ENCODE measurements at places on chromosomes 13 and 19.

- no peak for DNase-seq
Observed at GRCh38 chr13:100825557-100825956, 151.0 kb upstream of the TMTC4 start.

DNA sequence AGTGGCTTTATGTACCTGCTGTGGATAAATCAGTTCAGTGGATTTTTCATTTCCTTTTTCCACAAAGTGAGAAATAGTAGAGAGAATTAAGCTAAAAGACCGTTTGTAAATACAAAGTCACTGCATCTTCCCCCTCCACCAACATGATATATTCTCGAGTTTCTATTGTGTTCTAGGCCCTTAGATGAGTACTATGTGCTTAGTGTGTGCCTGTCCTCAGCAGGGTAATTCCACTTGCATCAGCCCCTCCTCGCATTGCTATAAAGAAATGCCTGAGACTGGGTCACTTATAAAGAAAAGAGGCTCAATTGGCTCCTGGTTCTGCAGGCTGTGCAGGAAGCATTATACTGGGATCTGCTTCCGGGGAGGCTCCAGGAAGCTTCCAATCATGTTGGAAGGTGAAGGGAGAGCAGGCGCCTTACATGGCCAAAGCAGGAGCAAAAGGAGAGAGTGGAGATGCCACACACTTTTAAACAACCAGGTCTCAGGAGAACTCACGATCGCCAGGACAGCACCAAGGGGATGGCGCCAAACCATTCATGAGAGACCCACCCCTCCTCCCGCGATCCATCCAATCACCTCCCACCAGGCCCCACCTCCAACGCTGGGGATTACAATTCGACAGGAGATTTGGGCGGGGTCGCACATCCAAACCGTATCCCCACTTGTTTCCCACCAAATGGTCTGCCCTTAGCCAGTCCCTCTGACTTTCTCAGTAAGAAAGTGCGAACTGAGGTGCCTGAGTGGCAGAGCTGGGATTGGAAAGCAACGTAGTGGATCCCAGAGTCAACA lies 102.3 kb upstream of the ABCC4 start:
- DNase-seq = no peak

GRCh38 chr19:39512988-39513387 lies 2.0 kb upstream of the SELENOV start:
- DNase-seq = no peak

DNA sequence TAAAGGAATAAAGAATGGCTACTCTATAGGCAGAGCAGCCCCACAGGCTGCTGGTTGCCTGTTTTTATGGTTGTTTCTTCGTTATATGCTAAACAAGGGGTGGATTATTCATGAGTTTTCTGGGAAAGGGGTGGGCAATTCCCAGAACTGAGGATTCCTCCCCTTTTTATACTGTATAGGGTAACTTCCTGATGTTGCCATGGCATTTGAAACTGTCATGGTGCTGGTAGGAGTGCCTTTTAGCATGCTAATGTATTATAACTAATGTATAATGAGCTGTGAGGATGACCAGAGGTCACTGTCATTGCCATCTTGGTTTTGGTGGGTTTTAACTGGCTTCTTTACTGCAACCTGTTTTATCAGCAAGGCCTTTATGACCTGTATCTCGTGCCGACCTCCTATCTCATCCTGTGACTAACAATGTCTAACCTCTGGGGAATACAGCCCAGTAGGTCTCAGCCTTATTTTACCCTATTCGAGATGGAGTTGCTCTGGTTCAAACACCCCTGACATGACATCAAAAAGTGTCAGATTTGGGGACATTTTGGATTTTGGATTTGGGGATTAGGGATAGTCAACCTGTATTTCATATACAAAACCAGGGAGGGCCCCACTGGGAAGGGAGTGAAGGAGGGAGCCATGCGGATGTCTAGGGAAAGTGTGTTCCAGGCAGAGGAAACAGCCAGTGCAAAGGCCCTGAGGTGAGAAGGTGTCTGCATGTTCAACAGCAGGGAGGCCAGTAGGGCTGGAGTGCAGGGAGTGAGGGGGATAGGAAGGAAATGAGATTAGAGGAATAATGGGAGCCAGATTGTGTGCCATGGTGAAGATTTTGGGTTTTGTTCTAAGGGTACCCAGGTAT lies 10.9 kb downstream of the FXYD5 start:
- DNase-seq = no peak

- DNase-seq = no peak
Observed at GRCh38 chr13:101157261-101157660, 259.0 kb downstream of the NALCN start.

DNA sequence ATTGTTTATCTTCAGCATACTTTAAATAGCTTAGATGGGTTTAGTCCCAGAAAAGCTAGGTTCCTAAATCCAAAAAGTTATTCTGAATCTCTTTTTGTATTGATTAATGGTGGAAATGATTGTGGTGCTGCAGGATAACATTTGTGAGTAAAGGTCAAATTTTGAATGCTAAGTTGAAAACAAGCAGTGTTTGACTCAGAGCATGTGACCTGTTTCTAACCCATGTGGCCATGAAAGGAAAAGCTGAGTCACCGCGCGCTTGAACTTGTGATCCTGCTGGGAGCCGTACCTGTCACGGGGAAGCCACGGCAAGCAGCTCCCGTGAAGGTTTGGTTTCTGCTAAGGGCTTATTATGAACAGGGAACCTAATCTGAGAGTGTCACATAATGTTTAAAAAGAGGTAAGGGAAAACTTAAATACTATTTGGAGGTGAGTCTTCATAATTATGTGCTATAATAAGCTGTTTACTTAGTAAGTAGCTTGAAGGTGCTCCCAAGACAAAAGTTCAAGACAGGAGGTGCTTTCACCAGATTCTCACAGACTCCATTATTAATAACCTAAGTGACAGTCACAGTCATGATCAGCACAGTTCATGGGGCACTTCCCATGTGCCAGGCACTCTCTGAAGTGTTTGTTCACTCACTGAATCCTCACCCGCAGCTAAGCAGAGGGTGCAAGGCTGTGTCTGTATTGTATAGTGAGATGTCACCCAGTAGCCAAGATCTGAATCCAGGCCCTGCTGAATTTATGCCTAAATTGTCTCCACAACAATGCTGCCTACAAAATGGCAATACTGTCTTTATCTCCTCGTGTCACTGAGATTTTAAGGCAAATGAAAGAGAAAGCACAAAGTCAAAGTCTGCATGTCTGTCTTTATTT lies 286.5 kb downstream of the MYO16 start:
- DNase-seq = peak; percentile 81

GRCh38 chr13:79382545-79383275 lies 23.3 kb downstream of the RBM26 start:
- no peak for DNase-seq

- no peak for DNase-seq
Observed at GRCh38 chr19:5694167-5694955, 4.3 kb downstream of the RPL36 start.

DNA sequence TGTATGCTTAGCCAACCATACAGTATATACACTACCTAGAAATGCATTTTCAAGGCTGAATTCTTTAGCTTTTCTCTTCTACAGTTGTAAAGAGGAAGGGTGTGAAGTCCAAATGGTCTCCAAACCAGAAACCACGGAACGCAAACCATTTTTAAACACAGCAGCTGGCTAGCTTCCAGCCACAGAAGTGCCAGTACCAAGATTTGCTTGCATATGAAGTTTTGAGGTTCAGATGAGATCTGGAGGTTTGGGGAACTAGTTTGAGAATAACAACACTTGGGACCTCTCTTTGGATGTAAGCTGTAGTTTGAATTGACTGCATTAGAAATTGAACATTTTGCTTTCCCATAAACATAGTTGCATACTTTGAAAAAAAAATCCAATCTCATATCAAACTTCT lies 1243.5 kb downstream of the EFNB2 start:
- DNase-seq = no peak

- DNase-seq = no peak
Observed at GRCh38 chr13:74555651-74556420, 421.6 kb upstream of the KLF12 start.

DNA sequence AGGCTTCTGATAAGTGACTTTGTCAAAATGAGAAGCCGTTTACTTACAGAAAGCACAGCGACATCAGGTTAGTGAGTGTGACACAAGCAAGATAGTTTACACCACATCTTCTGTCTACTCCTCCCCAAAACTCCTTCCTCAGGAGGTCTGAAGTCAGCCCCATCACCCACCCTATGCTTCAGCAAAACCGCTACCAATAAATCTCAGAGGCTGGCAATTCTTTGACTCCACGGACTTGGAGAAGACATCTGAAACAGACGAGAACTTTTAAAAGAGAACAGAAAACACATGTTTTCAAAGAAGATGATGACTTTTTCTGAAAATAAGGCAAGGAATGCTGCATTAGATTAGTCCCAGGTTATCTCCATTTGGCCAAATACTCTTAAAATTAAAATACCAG lies 261.1 kb downstream of the TBC1D4 start:
- DNase-seq = no peak

GRCh38 chr13:84940167-84940566 lies 859.1 kb downstream of the SLITRK6 start:
- DNase-seq = no peak

DNA sequence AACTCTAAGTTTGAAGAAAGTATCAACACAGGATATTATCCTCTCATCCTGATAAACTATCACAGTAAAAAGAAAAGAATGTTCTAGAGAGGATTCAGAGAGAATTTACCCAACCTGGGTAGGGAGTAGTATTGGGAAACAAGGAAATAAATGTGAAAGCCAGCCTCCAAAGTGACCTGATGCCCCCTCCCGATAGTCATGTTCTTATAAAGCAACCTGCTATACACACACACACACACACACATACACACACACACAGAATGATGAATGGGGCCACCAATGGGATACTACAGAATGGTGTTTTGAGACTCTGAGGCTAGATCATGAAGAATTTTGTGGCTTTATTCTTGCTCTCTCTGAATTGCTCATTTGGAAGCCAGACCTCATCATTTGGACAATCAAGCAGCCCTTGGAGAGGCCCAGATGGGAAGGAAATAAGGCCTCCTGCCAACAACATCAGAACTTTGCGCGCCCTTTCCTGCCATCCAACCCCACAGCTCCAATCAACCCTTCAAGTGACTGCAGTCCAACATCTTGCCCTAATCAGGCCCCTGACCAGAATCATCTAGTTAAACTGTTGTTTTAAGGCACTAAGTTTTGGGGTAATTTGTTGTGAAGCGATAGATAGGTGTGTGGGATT lies 807.9 kb upstream of the ARGLU1 start:
- DNase-seq = no peak

DNA sequence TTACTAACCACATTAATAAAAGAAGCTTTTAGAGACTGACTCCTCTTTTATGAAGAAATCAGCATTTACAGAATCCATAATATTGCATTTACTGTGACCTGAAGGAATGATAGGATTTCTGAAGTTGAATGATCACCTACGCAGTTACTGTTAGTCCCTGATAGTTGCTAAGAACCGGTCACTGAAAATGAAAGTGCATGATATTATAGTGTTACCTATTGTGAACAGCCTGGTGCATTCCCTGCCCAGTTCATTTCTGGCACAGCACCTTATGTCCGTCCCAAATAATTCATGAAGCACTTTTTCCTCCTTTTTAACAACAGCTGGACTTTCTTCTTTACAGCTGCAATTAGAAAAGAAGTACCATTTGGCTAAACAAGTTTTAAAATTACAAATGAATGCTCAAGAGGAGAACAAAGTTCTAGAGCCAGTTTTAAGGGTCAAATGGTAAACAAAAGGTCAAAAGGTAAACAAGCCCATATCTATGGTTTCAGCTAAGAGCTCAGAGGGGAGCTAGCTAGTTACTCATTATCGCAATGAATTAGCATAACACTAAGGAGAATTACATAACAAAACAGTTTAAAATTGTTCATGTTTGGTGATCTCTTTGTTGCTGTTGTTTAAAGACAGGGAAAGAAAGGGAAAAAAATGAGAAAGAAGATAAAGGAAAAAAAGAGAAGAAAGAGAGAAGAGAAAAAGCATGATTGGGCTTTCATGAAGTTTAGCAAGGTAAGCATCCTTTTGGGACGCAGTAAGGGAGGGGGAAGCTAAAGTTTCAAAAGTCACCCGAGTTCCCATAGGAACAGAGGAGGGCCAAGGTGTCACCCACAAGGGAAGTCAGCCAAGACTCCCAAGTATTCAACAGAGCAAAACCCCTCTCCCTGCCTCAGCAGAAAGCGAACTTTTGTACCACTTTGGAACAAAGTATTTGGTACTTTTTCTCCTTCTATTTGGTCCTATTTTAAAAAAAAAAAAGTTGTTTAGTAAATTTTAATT lies 50.2 kb downstream of the FLT3 start:
- DNase-seq = no peak

DNA sequence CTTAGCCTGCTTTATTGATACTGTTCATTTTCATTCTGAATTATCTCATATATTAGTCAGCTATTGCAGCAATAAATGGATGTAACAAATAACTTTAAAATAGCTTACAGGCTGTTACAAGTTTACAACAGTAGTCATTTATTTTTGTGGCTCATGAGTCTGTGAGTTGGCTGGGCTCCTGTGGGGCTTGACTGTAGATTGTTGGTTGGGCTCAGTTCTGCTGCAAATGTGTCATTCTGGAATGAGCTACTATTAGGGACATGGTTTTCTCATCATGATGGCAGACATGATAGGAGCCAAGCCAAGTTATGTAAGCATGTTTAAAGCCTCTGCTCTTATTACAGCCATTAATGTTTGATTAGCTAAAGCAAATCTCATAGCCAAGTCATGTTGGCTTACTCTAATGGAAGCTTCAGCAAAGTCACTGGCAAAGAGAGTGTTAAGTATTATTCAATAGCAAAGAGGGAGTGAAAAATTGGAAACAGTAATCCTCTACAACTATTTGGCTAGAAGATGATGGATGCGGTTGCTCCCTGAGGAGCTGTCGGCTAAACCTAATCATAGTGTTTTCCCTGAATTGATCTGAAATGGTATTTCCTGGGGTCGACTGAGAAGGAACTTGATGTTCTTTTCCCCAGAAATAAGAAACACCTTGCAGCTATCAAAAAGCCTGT lies 391.3 kb downstream of the TDRD3 start:
- no peak for DNase-seq

- no peak for DNase-seq
Observed at GRCh38 chr13:31545616-31546015, 193.7 kb upstream of the RXFP2 start.

DNA sequence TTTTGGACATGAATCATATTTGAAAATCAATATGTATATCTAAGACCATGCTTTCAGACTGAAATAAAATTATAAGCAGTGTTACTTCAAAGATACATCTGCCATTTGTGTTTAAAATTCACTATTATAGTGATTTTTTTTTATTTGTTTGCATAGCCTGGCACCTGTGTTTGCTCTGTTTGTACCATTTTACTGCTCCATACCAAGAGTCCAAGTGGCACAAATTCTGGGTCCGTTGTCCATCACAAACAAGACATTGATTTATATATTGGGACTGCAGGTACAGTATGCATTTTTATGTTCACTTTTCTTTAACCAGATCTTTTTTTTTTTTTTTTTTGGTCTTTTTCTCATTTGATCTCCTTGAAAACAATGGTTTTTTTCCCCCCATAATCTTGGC lies 6.7 kb upstream of the GPR183 start:
- no peak for DNase-seq

DNA sequence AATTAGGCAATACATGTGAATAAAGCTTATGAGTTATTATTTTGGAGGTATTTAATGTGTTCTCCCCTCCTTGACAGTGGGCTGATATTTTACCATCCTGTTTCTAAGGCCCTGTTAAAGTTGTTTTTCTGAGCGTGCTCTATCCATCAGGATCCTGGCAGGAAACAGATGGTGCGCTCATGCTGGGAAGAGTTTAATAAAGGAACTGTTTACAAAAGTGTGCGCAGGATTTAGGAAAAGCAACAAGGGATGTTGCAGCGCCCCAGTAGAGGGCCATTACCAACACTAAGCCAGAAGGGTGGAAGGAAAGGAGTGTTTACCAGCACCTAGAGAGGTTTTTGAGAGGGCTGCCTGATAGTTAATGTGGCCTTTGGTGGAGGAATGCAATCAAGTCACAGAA lies 374.5 kb downstream of the KCNRG start:
- no peak for DNase-seq
